ENCODE measurements at places on chromosomes 1 and 21. TPM values are rescaled to one million over a fixed set of nuclear protein-coding genes. Genes with fewer than 3 reads are reported as not detected.

ATAD3A gene
- total RNA-seq, result 15.4 TPM

RRP1 gene
- 14.4 TPM for total RNA-seq

THEM5 gene
- not detected for total RNA-seq

ZNF687 gene
- 7.8 TPM for total RNA-seq

KLHL12 gene
- 20.3 TPM for total RNA-seq

SETSIP gene
- total RNA-seq, result not detected

NFASC gene
- total RNA-seq, result 0.88 TPM

RHD gene
- not detected for total RNA-seq

TSPAN1 gene
- 3.1 TPM for total RNA-seq

LCE1F gene
- total RNA-seq, result not detected

LCE3D gene
- total RNA-seq, result not detected

OR6N1 gene
- total RNA-seq, result not detected

EFHD2 gene
- total RNA-seq, result 25.6 TPM

RIMS3 gene
- total RNA-seq, result 0.33 TPM

PKLR gene
- not detected for total RNA-seq

PTPRC gene
- total RNA-seq, result 167 TPM

FCRL5 gene
- not detected for total RNA-seq

FCRLB gene
- total RNA-seq, result 0.66 TPM

HPDL gene
- total RNA-seq, result not detected

ANGPTL3 gene
- total RNA-seq, result not detected

RCC1 gene
- 21.7 TPM for total RNA-seq

CFH gene
- total RNA-seq, result 40.7 TPM

ZNF683 gene
- not detected for total RNA-seq

All from subcutaneous adipose tissue (tissue), 4 donors.